ENCODE measurements at places on chromosomes 5 and 9.

DNA sequence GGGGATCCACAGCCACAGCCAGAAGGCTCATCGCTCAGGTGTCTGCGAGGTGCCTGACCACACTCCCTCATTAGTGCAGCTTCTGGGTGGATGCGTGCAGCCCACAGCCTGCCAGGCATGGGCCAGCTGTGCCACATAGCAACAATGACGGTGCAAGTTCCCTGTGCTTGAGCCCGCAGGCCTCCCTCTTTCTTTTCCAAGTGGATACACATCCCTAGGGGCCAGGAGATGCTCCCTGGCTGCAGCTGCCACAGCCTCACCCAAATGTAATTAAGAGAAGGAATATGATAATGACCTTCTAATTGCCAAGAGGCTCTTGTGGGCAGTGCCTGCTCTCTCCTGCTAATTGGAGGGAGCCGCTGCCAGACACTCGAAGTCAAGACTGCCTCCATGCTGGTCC is 116.0 kb upstream of the PPP1R26 start:
- no peak for DNase-seq

DNA sequence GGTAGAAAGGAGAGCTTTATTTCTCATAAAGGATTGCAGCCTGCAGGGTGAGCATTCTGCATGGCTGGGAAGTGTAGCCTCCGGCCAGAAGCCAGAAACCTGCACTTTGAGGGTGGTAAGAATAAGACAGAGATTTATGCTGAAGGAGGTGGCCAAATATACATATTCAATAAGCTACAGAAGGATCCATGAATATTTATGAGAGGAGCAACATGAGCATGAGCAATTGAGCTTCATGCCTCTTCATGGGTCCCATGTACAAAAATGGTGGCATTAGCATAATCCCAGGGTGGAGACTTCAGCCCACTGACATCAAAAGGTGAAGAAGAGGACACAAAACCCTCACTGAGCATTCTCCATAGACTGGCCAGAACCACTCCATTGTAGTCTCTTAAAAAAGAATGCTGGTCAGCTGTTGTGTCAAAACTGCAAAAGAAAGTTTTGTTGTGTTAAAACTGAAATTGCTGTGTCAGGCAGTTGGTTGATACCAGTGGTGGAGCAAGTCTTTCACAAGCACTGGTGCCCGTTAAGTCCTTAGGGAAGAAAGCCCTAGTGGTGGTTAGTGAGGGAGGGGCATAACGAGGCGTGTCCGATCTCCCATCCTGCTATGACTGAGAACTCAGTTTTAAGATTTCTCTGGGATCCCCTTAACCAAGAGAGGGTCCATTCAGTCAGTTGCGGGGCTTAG is 160.8 kb upstream of the MAP1B start:
- no peak for DNase-seq

- DNase-seq: no peak
Measured at GRCh38 chr9:136156209-136157120, 37.8 kb upstream of the TMEM250 start.

DNA sequence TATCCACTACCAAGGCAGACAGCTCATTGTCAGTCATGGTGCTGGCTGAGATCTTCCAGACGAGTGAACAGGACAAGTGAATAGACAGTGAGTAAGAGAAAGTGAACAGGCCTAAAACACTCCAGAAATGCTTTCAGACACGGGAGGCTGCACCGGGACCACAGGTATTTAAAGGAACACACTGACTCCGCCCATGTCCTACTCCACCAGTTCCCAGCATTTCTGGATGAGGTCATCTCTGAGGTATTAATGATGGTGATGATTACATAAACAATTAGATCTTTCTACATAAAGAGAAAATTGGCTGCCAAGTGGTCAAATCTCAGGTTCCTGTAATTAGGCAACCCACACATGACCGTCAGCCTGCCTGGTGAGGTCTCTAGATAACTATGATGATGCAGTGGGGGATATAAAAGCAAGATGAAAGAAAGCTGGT is at the start of gene ACTBL2:
TSS of gene ACTBL2 (minus strand) at position 141 of the 436 bp plus-strand sequence. CDS start at position 37, 104 bp downstream.
- DNase-seq: no peak

DNA sequence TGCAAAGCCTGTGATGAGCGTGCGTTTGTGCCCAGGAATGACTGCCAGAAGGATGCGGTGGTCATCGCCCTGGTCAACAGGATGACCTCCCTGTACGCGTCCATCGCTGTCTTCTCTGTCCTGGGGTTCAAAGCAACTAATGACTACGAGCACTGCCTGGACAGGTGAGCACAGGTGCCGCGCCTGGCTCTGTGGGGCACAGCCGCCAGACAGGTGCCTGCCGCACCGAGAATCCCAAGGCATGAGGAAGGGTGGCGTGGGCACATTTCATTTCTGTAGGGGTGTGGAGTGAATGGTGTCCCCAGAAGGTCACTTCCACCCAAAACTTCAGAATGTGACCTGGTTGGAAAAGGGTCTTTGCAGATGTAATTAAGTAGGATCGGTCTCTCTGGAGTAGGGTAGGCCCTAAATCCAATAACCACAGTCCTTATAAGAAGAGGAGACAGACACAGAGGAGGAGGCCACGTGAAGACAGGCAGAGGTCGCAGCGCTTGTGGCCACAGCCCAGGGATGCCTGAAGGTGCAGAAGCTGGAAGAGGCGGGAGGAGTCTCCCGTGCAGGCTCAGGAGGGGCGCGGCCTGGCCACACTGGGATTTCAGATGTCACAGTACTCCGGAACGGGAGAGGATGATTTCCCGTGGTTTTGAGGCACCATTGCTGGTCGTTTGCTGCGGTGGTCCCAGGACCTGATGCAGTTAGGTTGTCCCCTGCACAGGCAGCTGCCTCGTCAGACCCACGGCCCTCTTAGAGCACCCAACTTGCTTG is 15.5 kb downstream of the SLC6A18 start:
- DNase-seq: no peak
